Daoy (cell line): ENCODE measurements at places on chromosomes 12 and 14. TPM values are rescaled to one million over a fixed set of nuclear protein-coding genes. Genes with fewer than 3 reads are reported as not detected.

DENND5B gene
- 13.2 and 18.1 TPM in 2 replicates for total RNA-seq

PPP4R4 gene
- 7.1 and 17.6 TPM in 2 replicates for total RNA-seq

GRCh38 chr12:5515458-5515857 is 83.5 kb downstream of the NTF3 start:
- no peak for DNase-seq

- no peak for DNase-seq
Measured at GRCh38 chr12:106044773-106045172, 94.0 kb downstream of the NUAK1 start.

DNA sequence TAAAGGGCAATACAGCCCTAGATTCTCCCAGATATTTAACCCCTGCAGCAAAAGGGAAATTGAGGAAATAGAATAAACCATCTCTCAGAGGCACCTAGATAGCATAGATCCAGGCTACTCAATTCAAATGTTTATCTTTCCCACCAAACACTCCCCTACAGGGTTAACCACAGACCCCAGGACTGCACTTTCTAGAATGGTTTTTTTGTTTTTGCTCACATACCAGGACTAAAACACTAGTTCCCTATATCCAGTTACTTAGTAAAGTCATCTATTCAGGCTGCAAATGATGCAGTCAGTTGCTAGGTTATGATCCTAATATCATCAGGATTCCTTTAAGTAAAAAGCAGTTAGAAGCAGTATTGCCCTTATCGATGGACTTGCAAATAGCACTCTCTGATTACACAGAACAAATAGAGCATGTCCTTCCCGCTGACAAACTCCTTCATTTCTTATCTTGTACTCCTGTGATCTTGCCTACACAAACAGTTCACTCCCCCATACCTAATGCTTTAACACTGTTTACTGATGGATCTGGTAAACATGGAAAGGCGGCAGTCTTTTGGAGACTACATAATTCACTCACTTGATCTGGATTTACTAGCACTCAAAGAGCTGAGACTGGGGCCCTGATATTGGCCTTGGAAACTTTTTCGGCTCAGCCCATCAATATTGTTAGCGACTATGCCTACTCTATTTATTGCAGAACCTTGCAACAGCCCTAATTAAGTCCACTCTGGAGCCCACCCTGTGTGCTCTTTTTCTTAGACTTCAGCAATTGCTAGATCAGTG is 257.2 kb upstream of the DIO2 start:
- DNase-seq: no peak

PLA2G1B gene
- not detected in 2 replicates for total RNA-seq

DNA sequence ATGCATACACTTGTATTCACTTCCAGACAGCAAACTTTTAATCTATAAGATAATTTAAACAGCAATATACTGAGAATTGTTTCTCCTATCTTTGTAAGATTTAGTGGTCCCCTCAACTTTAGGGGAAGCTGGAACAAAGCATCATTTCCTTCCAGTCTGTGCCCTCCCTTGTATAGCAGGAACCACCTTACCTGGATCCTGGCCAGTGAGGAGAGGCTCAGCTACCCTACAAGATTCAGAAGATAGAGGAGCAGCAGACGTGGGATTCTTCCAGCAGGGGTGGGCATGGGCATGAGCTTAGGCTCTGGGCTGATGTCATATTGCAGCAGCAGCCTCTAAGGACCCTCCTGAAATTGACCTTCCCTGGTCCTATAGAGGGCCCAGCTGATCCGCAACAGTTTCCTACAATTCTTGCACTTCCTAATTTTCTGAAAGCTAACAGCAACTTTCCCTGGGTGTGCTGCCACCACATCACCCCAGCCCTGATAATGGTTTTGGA is 21.3 kb downstream of the MOK start:
- DNase-seq: no peak

ALG10B gene
- 3.0 and 4.0 TPM in 2 replicates for total RNA-seq
